Suprapubic skin (tissue), 4 donors: ENCODE measurements at places on chromosomes 2 and 18. TPM values are rescaled to one million over a fixed set of nuclear protein-coding genes. Genes with fewer than 3 reads are reported as not detected.

Gene RAB11FIP5
- 29.7 TPM for total RNA-seq

Gene ARHGAP15
- 1.2 TPM for total RNA-seq

Gene PARD6G
- 47.5 TPM for total RNA-seq

Gene GAREM1
- 70.8 TPM for total RNA-seq

Gene CAPG
- total RNA-seq: 212 TPM

Gene FIGN
- total RNA-seq: 2.2 TPM

DNA sequence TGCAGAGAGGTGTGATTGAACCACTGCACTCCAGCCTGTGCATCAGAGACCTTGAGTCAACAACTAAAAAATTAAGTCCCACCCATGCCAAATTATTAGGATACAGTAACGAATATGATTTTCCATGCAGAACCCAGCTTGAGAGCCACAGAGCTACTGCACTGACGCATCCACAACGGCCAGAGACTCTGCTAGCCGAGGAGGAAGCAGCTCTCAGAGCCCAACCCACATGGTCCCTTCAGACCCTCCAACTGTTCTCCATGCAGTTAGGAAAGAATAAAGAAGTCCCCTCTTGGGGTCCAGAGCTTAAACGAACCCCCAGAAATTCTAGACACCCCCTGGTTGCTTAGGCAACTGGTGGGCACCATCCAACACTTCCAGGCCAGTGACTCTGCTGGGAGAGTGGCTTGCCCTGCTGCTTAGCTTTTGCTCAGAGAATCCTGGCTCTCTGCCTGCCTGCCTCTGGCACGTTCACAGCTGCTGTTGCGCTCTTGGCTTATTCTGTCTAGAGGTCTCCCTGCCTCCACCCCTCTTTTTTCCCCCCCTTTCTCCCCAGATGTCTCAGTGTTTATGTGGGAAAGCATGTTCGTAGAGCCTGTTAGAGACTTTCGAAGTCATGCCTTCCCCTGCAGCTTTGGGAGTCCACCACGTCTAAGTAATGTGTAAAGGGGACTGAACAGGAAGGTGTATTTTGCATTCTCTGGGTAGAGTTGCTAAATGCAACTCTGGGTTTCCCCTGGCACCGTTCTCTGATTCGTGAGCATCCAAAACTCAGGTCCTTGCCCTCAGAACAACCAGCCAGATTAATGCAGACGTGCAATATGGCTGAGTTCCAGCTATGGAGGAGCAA, 26.0 kb upstream of the SP3 start:
- peak; percentile 90 for DNase-seq
- H3K27ac ChIP-seq: peak overlapping the region; percentile 62
- no peaks in the 10 kb centered on the region for H3K27me3 ChIP-seq

DNA sequence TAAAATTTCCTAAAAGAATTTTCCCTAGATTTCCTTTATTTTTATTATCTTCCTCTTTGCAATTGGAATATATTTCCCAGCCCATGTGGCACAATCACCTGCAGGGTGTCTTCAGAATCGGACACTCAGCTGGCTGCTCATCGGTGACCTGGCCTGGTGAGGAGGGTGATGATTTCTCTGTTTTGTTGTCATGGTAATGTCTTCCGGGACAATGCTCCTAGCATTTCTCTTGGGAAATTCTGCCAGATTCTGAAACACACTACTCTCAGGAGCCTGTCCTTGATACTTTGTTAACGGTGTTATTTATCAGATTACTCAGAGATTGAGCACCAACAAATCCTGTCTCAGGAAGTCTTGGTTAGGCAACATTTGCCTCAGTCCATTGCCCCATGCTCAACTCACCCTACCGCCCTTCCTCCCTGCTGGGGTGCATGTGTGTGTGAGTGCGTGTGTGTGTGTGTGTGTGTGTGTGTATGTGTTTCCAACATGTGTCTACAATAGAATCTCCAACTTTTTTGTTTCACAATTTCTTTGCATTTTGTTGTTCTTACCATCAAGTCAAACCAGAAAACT, 70.3 kb downstream of the MYT1L start:
- no peak for DNase-seq
- H3K27ac ChIP-seq: no peak overlapping the region
- no peaks in the 10 kb centered on the region for H3K4me1 ChIP-seq
- H3K36me3 ChIP-seq: no peaks in the 10 kb centered on the region

DNA sequence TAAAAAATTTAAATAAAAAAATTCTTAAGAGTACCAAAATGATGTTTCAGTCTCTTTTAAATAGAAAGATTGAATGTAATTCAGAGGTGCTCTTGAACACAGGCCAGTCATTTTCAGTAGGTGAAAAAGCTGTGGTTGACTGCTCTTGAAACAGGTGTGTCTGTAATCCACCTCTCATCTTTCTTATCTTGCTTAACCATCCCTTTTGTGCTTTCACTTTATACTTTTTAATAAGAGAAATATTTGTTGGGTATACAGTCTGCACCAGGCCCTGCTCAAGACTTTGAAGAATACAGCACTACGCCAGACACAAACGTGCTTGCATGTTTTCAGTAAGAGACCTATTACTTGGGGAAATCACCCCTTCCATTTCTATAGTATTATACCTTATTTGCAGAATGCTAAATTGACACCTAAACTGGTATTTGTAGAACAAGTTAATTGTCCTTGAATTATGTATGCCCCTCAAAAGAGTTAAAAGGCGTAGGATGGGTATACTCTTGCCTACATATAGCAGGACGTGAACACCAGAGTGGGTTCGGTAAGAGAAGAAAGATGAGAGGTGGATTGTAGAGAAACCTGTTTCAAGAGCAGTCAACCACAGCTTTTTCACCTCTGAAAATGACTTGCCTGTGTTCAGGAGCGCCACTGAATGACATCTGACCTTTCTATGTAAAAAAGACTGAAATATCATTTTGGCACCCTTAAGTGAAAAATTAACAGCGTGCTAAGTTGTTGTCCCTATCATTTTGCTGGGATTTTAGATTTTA, 4.0 kb upstream of the RTN4 start:
- H3K27me3 ChIP-seq: no peaks in the 10 kb centered on the region
- H3K4me3 ChIP-seq: no peak overlapping the region
- H3K36me3 ChIP-seq: no peaks in the 10 kb centered on the region
- no peak overlapping the region for H3K27ac ChIP-seq

DNA sequence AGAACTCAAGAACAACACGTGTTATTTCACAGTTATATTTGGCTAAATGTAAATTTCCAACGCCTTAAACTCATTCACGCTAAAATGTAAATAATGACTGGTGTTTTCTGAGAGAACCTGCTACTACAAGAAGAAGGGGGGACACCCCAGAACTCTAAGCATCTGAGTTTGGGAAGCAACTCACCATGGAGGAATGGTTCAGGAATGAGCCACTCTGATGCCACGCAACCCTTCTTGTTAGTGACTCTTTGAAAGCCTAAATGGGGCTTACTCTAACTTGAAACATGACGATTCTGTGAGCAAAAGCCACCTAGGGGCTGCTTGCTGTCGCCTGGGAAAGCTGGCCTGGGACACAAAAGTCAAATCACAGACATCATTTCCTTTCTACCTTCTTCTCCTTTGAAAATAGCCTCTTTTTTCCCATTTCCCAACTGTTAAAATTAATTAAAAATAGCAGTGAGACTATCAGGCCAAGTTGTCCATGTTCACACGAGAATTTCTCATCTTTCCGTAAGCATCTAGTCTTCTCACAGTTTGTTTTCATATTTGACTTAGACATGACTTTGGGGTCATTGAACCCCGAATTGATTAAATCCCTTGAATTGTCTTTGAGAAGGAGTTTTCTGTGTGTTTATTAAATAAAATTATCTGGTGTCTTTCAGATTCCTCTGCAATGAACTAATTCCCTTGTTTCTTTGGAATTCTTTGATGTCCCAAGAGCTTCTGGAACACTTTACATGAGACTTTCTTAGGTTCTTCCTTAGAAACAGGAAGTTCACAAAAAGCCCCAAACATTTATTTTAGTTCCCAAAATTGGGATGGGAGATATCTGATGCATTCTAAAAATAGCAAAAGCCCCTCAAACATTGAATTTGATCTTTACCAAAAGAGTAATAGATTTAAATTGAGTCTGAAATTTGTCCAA, 75.5 kb upstream of the CABLES1 start:
- H3K36me3 ChIP-seq: no peaks in the 10 kb centered on the region
- DNase-seq: no peak
- H3K27me3 ChIP-seq: no peaks in the 10 kb centered on the region
- H3K27ac ChIP-seq: no peak overlapping the region
- no peaks in the 10 kb centered on the region for H3K4me1 ChIP-seq
